ENCODE measurements at places on chromosomes 1 and 21.

DNA sequence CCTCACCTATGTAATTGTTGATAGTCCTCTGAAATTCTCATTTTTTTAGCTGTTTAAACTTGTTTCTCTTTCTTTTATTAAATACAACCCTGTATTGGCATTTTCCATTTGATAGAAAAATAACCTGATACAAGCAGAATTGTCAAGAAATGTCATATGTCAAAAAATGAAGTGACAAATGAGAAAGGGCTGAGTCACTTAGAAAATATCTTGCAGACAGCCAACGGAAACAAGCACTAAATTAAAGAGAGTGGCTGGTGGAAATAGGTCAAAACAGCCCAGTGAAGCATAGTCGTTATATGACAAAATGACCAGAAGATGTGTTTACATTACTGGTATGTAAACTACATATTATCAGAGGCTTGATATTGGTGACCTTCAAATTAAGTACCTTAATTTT is 484.4 kb downstream of the PLA2G4A start:
- no peak for DNase-seq

DNA sequence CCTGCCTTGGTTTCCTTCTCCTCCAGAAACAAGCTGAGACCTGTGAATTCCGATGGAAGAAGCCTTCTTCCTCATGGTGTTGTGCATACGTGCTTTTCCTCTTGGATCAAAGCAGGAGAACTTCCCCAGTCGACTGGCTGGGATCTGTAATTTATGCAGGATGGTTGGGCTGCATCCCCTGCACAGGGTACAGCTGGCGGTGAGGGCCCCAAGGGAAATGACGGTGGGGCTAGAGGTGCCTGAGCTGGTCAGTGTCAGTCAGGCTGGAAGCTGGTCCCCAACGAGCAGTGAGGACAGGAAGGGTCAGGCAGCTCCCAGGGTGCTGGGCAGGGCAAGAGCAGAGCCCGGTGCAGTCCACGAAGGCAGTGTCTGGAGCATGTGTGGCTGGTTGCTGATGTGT is 106.7 kb downstream of the CNIH3 start:
- DNase-seq, result no peak

DNA sequence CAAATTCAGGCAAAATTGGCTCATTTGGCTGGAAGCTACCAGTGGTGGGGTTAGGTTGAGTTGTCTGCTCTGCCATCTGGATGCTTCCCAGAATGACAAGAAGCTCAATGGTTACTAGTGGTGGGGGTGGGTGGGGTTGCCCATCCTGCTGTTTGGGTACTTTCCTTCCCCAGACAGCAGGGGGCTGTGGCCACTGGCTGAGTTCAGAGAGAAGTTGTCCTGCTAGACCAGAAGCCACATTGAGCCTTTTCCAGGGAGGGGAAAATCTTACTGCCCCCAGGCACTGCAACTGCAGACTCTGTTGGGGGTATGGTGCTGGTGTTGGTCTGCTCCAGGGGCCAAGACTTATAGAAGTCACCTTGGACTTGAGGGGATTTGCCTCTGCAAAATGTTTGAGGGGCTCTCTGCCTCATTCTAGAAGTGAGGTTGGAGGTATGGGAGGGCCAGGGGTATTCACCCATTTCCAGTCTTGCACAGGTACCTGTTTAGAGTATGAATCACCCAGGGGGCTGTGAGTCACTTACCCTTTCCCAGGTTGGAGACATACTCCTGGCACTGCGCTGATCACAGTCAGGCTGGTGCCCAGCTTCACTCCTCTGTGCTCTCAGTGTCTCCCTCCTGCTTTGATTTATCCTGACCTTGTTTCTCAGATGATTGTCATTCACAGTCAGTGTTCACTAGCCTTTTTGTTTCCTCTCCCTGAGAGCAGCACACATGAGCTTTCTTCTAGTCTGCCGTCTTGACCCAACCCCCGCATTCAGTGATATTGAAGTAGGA is 89.1 kb upstream of the NEGR1 start:
- no peak for DNase-seq

DNA sequence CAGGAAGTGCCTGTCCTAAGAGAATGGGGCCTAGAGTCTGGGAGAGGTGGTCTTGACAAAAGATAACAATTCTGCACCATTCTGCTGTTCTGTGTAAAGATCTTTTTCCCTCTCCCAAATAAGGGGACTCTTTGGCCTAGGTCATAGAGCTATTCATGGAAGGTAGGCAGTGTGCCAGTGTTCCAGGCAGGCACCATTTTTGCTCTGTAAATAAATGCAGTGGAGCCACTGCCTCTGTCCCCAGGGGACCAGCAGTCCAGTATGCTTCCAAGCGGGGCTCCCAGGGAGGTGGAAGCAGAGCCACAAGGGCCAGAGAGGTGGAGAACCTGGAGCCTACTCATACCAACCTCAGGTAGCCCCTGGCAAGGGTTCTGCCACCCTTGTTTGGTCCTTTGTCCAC is 25.9 kb downstream of the KCNA2 start:
- no peak for DNase-seq

DNA sequence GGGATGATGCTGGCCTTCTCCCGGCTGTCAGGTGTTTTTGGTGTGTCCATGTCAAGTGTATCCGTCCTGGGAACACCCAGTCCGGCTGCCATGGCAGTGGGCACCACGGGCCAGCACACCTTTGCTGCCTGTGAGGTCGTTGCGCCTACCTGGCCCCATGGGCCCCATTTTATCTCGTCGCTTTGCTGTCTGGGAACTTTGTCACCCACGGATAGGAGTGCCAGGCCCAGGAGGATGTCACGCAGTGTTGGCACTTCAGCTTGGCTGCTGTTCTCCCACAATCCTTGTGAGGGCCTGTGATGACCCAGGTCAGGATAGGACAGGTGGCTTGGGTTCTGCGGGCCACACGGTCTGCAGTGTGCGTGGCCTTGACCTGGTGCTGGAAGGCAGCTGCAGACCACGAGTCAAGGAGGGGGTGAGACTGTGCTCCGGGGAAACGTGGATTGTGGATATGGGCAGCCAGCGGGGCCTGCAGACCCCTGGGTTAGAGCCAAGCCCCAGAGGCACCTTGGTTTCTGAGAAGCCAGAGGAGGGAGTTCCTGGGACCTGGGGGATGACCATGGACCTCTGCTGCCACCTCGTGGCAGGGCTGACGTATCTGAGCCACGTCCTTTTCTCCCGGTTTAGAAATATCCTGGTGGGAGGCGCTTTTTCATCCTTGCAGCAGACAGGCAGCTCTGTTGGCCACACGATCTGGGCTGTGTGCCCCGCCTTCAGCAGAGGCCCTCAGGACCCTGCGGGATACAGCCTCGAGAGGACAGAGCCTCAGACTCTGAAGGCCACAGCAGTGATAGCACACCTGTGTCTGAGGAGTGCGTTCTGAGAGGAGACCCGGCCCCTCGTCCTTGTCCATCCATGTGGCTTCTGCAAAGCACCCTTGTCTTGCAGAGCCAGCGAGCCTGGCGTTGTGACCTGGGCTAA is 161.1 kb upstream of the COL6A1 start:
- peak; percentile 80 for DNase-seq

DNA sequence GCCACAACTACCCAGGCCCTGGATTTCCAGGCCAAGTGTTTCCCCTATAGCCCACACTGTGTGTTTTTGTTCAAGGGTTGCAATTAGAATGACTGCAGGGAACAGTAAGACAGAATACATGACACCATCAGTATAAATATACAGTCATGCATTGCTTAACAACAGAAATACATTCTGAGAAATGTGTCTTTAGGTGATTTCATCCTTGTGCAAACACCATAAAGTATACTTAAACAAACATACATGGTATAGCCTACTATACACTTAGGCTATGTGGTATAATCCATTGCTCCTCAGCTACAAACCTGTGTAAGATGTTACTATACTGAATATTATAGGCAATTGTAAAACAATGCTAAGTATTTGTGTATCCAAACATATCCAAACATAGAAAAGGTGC is 7.5 kb upstream of the SLC44A5 start:
- no peak for DNase-seq

DNA sequence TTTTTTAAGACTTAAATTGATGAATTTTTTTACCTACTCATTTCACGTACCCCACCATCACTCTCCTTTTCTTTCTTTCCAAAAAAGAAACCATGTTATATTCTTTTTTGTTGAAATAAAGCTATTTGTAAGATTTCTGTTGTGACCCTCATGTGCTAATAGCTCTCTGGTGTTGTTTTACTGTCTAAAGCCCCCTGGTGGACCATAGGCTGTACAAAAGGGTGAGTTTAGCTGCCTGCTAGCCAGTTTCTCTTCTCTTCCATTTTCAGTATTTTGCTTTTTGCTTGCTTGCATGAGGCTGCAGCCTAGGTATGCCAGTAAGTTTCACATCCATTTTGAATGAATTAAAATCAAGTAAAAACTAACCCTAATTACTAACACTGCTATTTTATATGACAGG is 15.6 kb upstream of the VAMP3 start:
- DNase-seq, result no peak

DNA sequence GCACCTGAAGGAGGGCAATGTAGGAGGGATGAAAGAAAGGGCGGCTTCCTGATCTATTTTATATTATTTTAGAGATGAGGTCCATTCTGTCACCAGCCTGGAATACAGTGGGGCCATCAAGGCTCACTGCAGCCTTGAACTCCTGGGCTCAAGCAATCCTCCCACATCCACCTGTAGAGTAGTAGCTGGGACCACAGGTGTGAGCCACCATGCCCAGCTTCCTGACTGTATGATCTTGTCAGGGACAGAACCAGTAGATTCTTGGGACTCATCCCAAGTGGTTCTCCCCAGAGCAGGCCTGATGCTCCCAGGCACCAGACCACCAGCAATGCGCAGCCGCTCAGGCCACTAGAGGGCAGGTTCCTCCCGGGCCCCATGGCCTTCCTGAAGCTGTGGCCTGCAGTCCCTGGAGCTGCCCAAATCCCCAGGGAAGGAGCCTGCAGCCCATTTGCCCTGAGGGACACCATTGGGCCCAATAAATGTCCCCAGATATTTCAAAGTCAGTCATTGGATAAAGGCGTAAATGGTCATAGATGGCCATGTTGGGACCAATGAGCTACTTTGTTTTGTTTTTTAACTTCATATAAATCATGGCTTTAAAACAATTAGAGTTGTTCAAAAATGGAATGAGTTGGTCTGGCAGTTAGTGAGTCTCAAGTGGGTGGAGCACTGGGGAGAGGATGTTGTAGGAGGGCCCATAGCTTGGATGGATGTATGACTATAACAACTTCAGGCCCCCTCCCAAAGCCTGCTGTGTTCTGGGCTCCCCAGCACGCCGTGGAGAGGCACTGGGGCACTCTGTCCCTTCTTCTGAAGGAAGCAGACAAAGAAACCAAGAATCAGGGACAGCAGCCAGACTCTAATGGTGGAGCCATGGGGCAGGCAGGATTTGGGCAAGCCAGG is 44.7 kb upstream of the GOLT1A start:
- no peak for DNase-seq

- no peak for DNase-seq
Observed at GRCh38 chr21:33109574-33110339, 39.8 kb downstream of the OLIG1 start.

DNA sequence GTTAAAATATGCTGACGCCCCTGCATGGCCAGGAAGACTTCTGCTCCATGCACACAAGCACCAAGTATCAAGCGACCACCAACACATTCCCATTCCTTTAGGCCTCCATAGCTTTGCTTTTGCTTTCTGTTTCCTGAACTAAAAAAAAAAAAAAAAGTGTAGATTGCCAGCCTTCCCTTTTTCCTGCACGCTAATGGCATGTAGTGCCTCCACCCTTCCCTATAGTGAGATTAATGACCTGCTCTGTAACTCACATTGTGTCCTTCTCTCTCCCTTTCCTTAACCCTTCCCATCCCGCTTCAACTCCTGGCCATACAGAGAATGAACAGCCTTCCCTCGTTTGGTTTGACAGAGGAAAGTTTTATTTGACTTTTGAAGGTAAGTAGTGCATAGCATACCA is 57.1 kb upstream of the DYNLT5 start:
- DNase-seq, result no peak

DNA sequence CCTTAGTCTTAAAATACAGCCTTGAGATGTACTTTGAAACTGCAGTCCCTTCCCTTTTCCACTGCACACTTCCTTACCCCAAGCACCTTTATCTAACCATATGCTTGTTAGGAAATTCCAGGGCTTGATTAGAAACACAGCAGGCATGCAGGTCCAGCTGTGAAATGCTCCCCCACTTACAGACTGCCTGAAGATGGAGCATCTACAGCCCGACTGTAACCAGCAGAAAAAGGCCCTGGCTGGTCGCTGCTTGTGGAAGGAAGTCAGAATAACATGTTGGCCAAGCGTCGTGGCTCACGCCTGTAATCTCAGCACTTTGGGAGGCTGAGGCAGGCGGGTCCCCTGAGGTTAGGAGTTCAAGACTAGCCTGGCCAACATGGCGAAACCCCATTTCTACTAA is 37.2 kb downstream of the VN1R5 start:
- DNase-seq, result no peak

DNA sequence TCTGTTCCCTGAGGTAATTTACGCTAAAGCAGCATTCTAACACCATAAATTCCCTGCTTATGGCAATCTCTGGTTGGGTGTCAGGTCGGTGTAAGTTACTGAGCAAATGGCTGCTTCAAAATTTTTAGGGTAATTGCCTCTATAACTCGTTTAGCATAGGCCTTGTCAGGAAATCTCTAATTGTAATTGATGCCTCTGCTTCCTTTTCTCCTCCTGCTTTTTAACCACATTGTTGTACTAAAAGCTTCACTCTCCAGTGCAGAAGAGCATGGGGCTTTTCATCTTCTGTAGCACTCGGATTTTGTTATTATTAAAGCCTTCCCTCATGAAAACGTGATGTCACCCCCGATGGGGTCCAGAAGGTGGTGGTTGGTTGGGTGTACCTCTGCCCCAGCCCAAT is 141.6 kb upstream of the NBPF11 start:
- DNase-seq, result no peak

- DNase-seq, result peak; percentile 6
Observed at GRCh38 chr21:38806153-38806941, 618 bp downstream of the ETS2 start.

- DNase-seq, result peak; percentile 13
Observed at GRCh38 chr21:42862774-42863503, 16.4 kb downstream of the WDR4 start.

- DNase-seq, result no peak
Observed at GRCh38 chr1:5839881-5840550, 152.2 kb downstream of the NPHP4 start.

GRCh38 chr1:244801246-244801645 is 34.2 kb upstream of the COX20 start:
- DNase-seq, result no peak

- no peak for DNase-seq
Observed at GRCh38 chr1:11784256-11784992, 21.3 kb downstream of the MTHFR start.

DNA sequence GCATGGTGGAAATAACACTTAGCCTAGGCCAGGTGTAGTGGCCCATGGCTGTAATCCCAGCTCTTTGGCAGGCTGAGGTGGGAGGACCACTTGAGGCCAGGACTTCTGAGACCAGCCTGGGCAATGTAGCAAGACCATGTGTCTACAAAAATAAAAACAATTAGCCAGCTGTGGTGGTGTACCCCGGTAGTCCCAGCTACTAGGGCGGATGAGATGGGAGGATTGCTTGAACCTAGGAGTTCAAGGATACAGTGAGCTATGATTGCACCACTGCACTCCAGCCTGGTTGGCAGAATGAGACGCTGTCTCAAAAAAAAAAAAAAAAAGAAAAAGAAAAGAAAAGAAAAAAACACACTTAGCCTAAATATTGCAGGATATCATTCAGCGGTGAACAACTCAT is 20.9 kb downstream of the AK4 start:
- DNase-seq, result no peak

- DNase-seq, result no peak
Observed at GRCh38 chr1:66730462-66730861, 21.8 kb upstream of the DYNLT5 start.

- no peak for DNase-seq
Observed at GRCh38 chr21:27326301-27326700, 359.4 kb upstream of the ADAMTS5 start.
